WTC11 (cell line): ENCODE measurements at places on chromosomes 6 and 20.

- DNase-seq = no peak
Observed at GRCh38 chr20:5841522-5841921, 91.3 kb downstream of the SHLD1 start.

DNA sequence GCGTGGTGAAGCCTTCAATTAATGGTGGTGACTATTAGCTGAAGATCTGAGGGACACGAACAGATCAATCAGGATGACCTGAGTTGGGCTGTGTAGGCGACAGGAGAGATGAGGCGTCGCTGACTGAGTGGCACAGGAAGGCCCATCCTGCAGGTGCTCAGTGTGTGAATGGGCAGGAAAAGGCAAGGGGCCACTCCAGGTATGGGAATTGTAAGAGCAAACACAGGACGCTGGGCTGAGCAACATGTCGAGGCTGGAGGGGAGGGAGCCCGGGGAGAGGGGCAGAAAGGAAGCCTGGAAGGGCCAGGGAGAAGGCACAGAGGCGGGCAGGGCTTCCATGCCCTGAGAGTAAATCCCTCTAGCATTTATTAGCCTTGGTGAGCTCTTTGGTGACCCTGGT lies 151.0 kb downstream of the VEGFA start:
- peak; percentile 7 for DNase-seq

GRCh38 chr20:35040646-35041045 lies 52.0 kb downstream of the TRPC4AP start:
- DNase-seq = no peak

- no peak for DNase-seq
Observed at GRCh38 chr6:45438849-45439406, 61.2 kb upstream of the SUPT3H start.

DNA sequence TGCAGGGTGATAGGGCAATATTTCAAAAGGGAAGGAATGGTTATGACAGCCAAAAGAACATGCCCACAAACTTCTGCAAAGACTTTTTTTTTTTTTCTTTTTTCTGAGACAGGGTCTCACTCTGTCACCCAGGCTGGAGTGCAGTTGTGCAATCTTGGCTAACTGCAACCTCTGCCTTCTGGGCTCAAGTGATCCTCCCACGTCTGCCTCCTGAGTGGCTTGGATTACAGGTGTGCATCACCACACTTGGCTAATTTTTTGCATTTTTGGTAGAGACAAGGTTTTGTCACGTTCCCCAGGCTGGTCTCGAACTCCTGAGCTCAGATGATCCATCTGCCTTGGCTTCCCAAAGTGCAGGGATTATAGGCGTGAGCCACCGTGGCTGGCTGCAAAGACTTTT lies 117.6 kb upstream of the ADGRF1 start:
- DNase-seq = no peak

DNA sequence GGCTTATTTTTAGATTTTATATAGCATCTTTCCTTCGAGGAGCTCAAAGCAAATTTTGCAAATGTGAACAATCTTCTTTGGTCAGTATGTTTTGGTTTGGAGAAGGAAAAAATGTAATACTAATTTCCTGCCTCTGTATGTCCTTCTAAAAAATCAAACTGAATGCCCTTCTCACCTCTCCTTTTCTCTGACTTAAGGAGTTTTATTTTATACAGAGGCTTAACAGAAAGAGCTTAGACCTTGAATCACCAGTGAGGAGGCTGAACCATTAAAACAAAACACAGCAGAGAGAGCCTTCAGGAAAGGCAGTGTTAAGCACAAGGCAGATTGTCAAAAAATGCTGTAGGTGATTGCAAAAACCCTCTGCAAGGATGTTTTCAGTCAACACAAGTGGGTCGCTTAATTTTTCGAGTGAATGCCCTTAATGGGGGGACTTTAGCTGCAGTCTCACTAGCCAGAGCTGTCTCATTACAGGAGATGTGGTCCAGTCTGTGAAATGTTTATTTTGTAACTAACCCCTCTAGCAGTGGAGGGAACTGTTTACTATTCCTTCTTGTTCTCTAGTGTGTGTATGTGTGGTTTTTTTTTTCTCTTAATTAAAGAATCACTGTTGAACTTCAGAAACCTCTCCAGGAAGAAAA lies 481.3 kb upstream of the CITED2 start:
- no peak for DNase-seq

- DNase-seq = no peak
Observed at GRCh38 chr20:19952392-19952791, 64.8 kb upstream of the NAA20 start.

DNA sequence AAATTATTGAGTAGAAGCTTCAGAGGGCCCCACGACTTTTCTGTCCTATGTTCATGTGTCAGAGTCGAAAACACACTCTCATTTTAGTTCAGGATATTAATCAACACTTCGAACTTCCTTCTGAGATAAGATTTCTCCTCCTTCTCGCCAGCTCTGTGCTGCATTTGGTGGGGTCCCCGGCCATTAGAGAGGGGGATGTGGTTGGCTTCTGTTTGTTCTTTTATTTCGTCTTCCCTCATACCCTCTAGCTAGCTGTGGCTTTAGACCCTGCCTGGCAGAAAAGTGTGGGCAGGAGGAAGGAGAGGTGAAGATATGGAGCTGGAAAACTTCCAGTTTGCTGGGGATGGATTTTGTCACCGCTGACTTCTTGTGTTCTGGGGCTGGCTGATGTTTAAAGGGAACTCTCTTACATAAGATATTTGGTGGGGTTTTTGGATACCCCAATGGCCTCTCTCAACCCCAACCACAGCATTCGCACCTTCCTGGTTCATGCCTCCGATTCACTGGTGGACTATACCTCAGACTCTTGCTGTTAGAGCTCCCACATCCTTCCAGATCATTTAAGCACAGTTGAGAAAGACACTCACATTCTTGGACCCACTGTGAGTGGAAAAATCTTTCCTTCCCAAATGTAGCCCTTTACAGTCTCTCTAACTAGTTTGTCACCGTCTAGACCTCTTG lies 30.7 kb upstream of the TMX4 start:
- DNase-seq = no peak

GRCh38 chr6:52389626-52390360 lies 27.8 kb downstream of the PAQR8 start:
- no peak for DNase-seq

- DNase-seq = no peak
Observed at GRCh38 chr20:9179193-9179802, 110.4 kb downstream of the PLCB4 start.

DNA sequence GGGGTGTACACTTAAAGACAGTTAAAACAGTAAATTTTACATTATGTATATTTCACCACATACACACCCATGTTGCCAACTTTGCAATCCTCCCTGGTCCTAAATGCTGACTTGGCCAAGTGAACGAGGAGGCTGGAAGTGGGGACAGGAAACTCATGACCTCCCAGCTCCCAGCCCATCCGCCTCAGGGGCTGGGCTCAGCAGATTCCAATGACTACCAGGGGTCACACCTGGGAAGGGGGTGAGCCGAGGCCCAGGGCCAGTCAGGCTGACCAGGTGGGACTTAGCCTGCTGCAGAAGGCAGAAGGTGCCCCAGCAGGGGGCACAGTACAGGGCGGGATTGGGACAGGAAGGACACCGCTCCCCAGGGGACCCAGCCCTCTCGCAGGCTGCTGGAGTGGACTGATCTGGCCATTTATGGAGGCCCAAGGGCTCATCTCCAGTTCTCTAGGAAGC lies 2.4 kb downstream of the SIGLEC1 start:
- DNase-seq = no peak

- no peak for DNase-seq
Observed at GRCh38 chr6:129546702-129547101, 163.3 kb downstream of the ARHGAP18 start.

- no peak for DNase-seq
Observed at GRCh38 chr6:128757961-128758360, 125.0 kb upstream of the LAMA2 start.

GRCh38 chr6:44917430-44917829 lies 410.7 kb upstream of the RUNX2 start:
- DNase-seq = no peak

- DNase-seq = no peak
Observed at GRCh38 chr20:44091026-44091425, 96.0 kb downstream of the JPH2 start.

DNA sequence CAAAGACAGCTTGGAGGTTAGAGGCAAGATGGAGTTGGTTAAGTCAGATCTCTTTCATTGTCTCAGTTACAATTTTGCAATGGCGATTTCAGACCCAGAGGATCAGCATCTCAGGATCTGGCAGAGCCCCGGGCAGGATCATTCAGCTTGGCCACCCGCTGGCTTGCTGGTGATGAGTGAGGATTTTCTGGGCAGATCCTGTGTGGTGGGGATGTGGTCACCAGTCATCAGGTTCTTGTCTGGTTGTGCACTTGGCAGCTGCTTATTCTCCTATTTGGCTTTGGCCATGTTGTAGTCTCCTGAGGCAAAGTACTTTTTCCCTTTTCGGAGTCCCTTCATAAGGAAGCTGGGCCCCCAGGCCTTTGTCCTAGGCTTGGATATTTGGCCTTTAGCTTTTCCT lies 953.9 kb downstream of the KIF16B start:
- no peak for DNase-seq

GRCh38 chr6:6966127-6966526 lies 141.6 kb upstream of the RREB1 start:
- no peak for DNase-seq

- DNase-seq = no peak
Observed at GRCh38 chr20:60011512-60012507, 53.6 kb downstream of the CDH26 start.

GRCh38 chr20:33857722-33858563 lies 46.8 kb downstream of the CHMP4B start:
- DNase-seq = no peak
